ENCODE measurements at places on chromosomes 5 and 9.

GRCh38 chr5:169036079-169036805, 264.7 kb downstream of the SLIT3 start:
- DNase-seq = no peak

DNA sequence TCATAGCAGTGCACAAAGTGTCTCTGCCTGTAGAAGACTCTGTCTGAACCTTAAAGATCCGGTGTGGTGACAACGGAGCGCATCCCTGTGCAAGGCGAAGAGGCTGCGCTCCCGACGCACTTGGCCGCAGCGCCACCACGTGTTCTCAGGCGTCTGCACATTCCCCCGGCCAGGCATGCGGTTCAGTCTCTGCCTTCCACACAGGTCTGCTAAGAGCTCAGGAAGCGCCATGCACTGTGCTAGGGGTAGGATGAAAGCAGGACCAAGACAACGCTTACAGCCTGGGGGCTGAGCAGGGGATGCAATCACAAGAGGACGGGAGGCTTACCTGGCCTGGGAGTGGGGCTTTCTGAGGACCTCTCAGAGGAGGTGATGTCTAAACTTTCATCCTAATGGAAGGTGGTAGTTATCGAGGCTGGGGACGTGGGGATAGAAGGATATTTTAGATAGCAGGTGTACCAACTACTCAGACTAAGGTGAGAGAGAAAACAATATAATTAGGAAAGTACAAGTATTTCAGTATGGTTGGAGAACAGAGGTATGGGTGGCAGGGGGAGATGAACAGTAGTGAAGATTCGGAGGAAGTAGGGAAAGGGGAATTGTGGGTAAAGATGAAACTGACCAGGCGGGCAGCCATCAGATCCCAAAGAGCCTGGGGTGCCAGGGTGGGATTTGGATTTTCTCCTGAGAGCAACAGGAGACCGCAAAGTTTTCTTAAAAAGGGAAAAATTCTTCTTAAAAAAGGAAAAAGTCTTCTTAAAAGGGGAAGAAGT, 13.3 kb downstream of the CAPSL start:
- peak; percentile 58 for DNase-seq

GRCh38 chr9:130432362-130432761, 12.4 kb upstream of the ASS1 start:
- DNase-seq = no peak

GRCh38 chr5:123116058-123116457, 27.0 kb downstream of the PRDM6 start:
- no peak for DNase-seq

GRCh38 chr5:4907571-4907970, 232.6 kb upstream of the ADAMTS16 start:
- DNase-seq = no peak

DNA sequence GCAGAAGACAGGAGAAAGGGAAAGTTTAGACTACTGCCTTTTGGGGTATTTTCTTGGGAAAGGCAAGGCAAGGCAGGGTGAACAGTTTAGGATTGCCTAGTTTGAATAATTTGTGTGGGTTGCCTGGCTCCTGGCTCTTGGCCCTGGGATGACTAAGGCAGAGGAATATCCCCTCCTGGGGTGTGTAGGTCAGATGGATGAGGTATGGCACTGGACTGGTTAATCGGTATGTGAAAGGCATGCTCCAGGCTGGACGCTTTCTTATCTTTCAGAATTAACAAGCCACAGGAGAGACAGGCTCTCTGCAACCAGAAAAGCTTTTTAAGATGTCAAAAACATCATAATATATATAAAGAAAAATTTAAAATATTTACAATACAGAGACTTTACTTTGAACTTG, 58.6 kb downstream of the STARD4 start:
- DNase-seq = no peak

DNA sequence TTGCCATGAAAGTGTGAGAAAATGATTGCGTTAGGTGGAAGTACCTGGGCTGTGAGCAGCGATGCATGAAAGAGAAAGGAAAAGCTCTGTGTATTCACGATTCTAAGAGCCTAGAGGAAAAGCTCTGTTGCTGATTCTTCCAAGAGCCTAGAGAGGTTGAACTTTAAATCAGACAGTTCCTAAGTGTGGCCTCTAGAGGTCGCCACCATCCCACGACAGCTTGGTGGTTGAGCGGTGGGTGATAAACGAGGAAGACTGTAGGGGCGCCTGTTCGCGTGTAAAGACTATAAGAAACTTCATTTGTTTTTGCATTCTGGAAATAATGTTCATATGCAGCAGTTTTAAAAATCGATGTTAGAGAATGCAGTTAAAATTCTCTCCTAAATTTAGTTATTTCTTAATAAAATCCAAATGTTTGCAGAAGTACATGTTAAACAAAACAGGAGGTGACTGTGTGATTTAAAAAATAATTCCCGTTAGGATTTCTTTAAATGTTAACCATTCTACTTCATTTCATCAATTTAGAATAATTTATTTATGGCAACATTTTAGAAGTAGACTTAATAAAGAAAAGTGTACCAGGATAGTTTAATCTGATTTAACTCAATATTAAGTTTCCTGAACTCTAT, 107.7 kb downstream of the TENT4A start:
- DNase-seq = peak; percentile 48

DNA sequence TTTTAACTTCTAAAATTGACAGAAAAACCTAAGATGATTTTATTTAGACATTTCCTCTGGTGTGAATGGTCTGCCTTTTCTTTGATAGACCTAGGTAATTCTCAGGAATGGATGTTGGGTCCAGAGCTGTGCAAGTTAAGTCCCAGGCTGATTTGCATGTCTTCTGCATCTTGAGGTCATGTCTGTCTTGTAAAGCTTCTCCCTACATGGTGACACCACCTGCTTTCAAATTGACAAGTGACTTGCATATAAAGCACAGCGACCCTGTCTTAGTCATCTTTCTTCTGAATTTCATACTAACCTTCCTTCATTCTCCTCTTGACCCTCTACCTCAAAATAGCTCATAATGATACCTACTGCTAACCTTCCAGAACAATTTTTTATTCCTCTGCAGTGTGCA, 29.2 kb downstream of the OSTF1 start:
- no peak for DNase-seq

DNA sequence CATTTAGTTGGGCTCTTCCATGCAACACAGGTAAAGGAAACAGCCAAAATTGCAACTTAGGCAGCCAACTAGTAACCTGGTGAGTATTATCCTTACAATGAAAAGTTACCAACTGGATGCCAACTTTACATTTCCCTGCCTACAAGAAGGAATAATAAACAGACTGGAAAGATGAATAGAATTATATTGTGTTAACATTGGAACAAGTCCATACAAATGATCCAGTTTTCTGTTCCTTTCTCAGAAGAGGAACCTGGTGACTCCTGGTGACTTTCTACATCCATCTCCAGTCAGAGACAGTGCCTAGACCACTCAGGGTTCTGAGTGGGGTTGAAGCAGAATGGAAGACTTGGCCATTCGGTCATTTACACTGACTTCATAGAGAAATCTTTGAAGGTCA, 20.6 kb downstream of the MARCHF3 start:
- no peak for DNase-seq

- DNase-seq = no peak
Observed at GRCh38 chr5:73106335-73106734, 14.0 kb upstream of the TMEM171 start.

DNA sequence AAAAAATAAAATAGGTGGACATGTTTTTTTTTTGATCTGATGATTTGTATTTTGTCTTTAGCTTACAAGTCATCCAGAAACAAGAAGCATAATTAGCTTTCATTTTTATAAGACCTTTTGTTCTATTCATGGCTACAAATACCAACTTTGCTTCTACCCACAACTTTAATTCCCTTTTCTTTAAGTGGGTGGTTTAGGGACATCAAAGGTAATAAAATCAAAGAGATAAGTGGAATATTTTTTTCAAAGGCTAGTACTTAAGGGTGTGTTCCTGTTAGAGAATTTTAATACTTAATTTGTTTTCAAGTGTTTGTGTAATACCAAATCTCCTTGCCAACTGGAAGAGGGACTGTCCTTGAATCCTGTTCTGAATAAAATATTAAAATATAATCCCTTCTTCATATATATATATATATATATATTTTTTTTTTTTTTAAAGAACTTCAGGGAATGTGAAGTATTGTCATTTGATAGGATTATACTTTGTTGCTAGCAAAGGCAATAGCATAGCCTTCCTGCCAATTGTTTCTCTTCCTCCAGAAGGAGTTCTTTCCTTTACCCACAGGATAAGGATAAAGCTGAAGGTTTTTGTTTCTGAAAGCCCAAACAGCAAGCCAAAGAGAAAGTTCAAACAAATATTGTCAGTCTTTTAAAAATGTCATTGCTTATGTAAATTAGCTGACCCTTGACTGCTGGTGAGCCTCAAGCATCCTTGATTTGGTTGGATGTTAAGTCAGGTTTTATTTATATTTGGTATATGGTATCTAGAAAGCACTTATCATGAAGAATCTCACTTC, 108.9 kb downstream of the PAM start:
- no peak for DNase-seq

DNA sequence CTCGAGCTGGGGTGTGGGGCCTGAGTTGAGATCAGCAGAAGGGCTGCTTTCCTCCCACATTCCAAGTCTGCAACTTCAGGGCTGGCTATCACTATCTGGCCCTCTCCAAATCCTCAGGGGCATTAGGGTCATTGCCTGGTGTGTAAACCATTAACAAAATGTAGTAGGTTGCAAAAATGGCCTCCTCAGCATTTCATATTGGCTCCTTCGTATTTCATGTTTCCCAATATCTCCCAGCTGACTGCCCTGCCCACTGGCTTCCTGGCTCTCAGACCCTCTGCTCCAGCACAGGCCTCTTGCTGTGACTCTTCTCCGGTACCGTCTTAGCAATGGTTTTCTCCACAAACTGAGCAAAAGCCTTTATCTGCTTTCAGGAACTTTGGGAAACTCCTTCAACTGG, 113.8 kb downstream of the GADD45G start:
- no peak for DNase-seq

DNA sequence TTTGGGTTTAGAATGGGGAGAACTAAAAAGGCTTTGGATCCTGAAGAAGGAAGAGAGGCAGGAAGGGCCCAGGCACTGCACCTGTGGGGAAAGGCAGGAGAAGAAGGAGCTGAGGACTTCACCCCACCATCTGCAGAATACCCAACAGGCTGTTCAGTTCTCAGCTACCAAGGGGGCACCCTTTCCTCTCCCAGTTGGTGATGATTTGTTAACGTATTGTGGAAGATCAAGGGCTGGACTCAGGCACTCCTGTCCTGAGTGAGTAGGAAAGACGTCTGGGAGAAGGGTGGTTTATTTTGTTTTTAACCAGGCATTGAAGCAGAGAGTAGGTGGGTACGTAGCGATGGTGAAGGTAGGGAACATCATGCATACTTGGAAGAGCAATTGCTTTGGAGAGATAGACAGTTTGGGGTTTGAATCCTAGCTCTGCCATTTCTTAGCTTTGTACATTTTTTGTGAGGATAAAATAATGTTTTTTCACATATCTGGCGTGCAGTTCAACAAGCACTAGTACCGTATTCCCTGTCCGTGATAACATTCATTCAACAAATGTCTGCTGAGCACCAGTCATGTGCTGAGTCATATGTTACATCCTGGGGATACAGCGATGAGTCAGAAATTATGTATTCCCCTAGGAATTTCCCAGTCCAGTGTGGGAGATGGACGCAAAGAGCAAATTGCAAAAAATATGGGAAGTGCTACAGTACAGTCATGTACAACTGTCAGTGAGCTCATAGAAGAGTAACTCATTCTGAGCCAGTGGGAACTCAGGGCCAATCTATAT, 2.1 kb downstream of the MSANTD3 start:
- no peak for DNase-seq

- DNase-seq = no peak
Observed at GRCh38 chr9:97895211-97895610, 27.1 kb downstream of the TRMO start.

GRCh38 chr5:79990205-79990597, 861 bp downstream of the MTX3 start:
- DNase-seq = no peak

DNA sequence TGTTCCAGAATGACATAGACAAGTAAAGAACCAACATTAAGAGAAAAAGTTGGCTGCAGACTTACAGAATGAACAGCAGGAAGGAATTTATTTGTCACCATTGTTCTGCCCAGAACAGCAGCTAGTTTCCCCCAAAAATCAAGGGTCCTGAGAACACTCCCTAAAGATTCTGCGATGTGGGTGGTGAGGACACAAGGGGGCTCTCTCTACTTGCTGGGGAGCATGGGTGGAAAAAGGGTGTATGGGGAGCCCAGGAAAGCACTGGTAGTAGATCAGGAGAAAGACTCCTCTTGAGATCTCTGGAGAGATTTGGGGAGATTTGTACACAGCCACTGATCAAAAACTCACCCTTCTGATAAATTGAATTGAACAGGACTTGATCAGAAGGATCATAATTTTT, 316.5 kb downstream of the KCTD16 start:
- DNase-seq = no peak

GRCh38 chr9:69465473-69465872, 140.5 kb downstream of the ENTREP1 start:
- no peak for DNase-seq

DNA sequence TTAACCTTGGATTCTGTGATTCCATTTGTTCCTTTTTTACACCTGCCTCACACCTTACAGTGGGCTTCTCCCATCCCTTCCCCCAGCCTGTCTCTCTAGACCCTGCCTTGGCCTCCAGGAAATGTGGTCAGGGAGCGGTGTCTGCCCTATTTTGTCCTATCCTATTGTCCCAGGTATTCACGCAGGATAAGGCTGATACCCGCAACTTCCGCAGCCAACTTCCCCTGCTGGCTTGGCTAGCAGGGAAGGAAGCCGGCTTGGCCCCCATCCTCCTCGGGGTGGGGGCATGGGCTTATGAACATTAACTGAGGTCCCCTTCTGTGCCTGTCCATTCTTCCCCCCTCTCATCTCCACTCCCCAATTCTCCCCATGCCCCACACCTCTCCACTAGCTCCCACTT, 3.5 kb downstream of the CSF1R start:
- no peak for DNase-seq

- DNase-seq = no peak
Observed at GRCh38 chr9:123354806-123355508, 1.0 kb upstream of the CRB2 start.

DNA sequence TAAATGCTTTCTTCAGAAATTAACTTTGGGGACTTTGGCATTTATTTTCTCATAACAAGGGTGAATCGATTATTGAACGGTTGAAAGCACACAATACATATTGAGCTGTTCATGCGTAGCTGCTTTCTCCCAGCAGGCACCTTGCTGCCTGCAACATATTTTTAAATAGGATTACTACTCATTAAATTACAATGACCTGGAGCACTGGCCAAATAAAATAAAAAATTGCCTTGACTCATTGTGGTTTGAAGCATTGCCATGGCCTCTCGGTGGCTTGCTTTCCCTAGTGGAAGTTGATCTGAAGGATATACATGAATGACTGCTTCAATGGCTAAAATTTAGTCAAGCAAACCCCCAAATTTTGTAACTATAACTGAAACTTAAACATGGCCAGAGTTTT, 181.6 kb upstream of the NUDT12 start:
- no peak for DNase-seq

- DNase-seq = no peak
Observed at GRCh38 chr5:54017580-54017979, 292.8 kb downstream of the ARL15 start.

- DNase-seq = no peak
Observed at GRCh38 chr9:7901621-7902020, 102.0 kb upstream of the DMAC1 start.

Measured in SHP77 treated with DMSO at 0.1 percent for 48 hours (cell line).